ENCODE measurements at places on chromosomes 2 and 18. TPM values are rescaled to one million over a fixed set of nuclear protein-coding genes. Genes with fewer than 3 reads are reported as not detected.

DNA sequence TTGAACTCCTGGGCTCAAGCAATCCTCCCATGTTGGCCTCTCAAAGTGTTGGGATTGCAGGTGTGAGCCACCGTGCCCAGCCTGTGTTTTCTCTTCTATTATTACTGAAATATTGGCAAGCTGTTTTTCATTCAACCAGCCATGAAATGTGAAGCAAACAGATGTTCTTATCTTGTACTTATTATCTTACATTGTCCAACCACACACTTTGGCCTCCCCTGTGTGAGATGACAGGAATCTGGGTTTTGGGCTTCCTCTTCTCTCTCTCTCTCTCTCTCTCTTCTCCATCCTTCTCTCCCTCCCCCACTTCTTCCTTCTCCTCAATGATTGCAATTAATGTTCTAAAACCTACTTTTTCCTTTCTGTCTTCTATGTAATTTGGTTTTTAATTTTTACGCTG lies 33.1 kb downstream of the RAMP1 start:
- no peak for DNase-seq

GRCh38 chr2:225694664-225695063 lies 295.2 kb downstream of the NYAP2 start:
- DNase-seq: no peak

- peak; percentile 47 for DNase-seq
Measured at GRCh38 chr2:27085673-27086089, 891 bp upstream of the KHK start.

- no peak for DNase-seq
Measured at GRCh38 chr2:3899536-3900155, 196.3 kb downstream of the DCDC2C start.

DNA sequence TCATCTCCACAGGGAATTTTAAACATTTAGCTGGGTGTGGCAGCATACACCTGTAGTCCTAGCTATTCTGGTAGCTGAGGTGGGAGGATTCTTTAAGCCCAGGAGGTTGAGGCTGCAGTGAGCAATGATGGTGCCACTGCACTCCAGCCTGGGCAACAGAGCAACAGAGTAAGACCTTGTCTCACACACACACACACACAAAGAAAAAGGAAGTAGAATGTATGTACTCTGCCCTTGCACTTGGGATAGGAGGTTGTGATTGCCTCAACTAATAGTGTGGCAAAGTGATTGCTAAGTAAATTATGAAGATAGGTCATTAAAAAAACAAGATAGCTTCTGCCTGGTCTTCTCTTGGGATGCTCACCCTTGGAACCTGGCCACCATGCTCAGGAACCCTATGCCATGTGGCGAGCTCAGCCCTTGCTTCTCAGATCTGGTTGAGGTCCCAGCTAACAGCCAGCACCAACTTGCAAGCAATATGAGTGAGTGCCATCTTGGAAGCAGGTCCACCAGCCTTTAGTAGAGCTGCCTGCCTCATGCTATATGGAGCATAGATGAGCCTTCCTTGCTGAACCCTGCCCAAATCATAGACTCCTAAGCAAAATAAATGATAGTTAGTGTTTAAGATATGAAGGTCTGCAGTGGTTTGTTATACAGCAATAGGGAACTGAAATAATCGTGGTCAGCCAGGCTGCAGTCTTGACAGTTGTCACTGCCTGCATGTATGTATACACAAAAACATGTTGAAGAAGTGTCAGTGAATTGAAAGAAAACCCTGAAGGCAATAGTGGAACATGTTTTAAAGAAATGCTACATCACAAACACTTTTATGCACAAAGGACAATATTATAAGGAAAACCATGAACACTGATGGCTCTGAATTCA lies 30.1 kb upstream of the PNO1 start:
- DNase-seq: no peak

- DNase-seq: no peak
Measured at GRCh38 chr18:73976433-73976832, 171.2 kb downstream of the FBXO15 start.

DNA sequence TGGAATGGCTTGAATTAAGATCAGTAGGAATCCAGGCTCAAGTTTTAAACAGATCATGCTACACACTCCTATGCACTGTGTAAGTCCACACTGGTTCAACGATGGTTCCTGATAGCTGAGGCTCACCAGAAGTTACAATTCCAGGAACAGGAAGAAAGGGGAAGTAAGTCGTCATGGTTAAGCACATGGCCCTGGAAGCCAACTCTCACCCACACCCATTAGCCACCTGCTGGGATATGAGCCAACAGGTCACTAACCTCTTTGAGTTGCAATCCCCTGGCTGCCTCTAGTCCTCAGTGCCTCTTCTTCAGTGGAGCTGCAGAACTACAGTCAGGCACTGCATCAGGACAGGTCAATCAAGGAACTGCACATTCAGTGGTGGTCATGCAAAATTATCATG lies 133.5 kb downstream of the TMEM182 start:
- no peak for DNase-seq

- no peak for DNase-seq
Measured at GRCh38 chr2:85213404-85213803, 80.2 kb downstream of the TCF7L1 start.

DNA sequence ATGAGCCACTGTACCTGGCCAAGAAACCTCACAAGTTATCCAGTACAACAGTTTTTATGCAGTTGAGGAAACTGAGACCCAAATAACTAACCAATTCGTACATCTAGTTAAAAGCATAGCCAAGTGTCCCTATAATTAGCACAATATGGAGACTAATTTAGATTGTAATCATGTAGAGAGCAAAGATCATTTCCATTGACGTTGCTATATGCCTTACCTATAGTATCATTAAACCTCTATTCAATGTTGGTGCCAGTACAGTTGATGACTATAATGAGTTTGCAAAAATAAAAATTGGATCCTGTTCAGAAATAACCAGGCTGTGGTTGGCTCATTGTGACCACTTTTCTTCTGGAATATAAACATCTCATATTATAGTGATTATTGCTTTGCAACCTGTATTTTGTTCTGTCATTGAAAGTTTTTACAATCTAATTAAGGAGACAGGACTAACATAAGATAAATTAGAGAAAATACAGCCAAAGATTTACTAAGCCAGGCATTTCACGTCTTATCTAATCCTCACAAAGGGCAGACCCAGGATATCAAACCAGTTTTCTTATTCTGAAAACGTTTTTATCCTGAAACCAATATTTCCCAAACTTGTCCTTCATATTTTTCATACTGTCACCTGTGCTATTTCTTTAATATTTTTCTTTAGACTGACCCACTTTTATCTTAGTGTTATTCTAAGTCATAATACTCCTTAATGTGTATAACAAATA lies 130.0 kb upstream of the STON1 start:
- no peak for DNase-seq

- no peak for DNase-seq
Measured at GRCh38 chr2:24409700-24410556, 49.6 kb upstream of the ITSN2 start.

DNA sequence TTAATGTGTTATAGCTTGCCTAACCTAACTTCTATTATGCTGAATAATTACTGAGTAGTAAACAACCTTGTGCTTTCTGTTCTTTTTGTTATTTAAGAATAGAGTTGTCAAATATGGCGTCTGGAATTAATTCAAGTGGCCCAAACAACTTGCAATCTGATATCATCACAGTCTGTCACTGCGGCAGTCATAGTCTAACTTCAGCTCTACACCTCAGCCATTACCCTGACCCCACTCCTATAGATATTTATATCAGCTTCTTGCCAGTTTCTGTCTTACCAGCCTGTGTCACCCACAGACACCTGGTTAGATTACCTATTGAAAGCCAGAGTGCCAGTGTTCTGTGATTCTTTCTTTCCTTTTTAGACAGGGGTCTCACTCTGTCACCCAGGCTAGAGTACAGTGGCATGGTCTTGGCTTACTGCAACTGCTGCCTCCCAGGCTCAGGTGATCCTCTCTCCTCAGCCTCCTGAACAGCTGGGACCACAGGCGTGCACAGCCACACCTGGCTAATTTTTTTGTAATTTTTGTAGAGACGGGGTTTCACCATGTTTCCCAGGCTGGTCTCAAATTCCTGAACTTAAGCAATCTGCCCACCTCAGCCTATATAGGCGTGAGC lies 14.1 kb upstream of the KLHL41 start:
- DNase-seq: no peak

GRCh38 chr2:74313497-74313896 lies 29.7 kb downstream of the SLC4A5 start:
- no peak for DNase-seq

- DNase-seq: no peak
Measured at GRCh38 chr2:200733713-200734198, 78.0 kb upstream of the BZW1 start.

GRCh38 chr2:14451312-14451711 lies 181.2 kb upstream of the LRATD1 start:
- no peak for DNase-seq

- DNase-seq: no peak
Measured at GRCh38 chr18:56470406-56471351, 167.7 kb downstream of the TXNL1 start.

GRCh38 chr2:111219734-111220505 lies 99.2 kb downstream of the BCL2L11 start:
- no peak for DNase-seq

GRCh38 chr18:23231340-23232021 lies 96.2 kb downstream of the CABLES1 start:
- no peak for DNase-seq

DNA sequence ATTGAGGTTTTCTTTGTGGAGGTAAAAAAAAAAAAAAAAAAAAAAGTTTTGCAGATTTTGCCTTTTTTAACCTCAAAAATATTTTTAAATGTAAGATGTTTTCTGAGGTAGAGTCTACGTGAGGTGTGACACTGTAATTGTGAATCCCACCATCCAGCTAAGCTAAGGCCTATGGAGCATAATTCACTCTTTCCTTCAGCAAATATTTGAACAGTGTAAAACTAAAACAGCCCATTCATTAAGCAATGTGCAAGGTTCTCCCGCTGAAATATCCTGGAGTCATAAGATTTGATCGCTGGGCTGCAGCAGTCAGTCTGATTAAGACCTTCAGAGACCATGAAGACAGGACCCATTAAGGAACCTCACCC lies 105.1 kb downstream of the HNRNPLL start:
- no peak for DNase-seq

The INHBB gene
- 42.3 TPM for total RNA-seq

The SKOR2 gene
- total RNA-seq: not detected

The TCF7L1 gene
- 5.9 TPM for total RNA-seq

The RGPD6 gene
- total RNA-seq: 111 TPM
